ENCODE measurements at places on chromosomes 16 and 17.

GRCh38 chr17:1592751-1593629 lies 30.4 kb upstream of the PITPNA start:
- no peak for DNase-seq

DNA sequence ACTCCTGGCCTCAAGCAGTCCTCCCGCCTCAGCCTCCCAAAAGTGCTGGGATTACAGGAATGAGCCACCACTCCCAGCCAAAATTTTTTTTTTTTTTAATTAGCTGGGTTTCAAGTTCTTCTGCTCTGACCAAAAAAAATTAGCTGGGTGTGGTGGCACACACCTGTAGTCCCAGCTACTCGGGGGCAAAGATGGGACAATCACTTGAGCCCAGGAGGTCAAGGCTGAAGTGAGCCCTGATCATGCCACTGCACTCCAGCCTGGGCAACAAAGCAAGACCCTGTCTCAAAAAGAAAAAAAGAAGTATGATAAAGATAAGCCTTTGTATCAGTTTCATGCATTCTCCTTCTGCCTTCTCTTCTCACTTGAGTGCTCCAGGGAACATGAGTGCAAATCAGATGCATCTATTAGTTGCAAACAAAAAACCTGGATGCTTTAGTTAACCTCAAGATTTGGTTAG lies 1.9 kb downstream of the NQO1 start:
- no peak for DNase-seq

- no peak for DNase-seq
Observed at GRCh38 chr16:71384073-71384724, 25.7 kb downstream of the CALB2 start.

- no peak for DNase-seq
Observed at GRCh38 chr16:49952386-49952785, 72.6 kb upstream of the CNEP1R1 start.

GRCh38 chr17:11242411-11242810 lies 1.4 kb downstream of the SHISA6 start:
- no peak for DNase-seq

DNA sequence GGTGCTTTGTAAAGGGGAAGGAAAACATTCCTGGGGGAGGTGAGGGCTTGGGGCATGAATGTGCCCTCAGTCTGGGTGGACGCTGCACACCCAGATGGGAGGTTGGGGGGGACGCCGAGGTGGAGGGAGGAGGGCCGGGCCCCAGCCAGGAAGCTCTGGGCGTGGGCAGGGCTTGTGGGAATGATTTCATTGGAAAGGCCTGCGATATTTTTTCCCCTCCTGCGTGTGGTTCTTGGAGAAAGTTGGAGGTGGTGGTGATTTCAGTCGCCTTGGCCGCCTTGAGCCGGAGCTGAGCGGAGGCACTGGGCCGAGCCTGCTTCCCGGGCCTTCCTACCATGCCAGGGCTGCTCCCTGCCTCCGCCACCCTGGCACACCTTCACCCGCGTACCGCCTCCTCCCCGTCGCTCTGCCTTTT lies 26.4 kb upstream of the CLEC18A start:
- no peak for DNase-seq

DNA sequence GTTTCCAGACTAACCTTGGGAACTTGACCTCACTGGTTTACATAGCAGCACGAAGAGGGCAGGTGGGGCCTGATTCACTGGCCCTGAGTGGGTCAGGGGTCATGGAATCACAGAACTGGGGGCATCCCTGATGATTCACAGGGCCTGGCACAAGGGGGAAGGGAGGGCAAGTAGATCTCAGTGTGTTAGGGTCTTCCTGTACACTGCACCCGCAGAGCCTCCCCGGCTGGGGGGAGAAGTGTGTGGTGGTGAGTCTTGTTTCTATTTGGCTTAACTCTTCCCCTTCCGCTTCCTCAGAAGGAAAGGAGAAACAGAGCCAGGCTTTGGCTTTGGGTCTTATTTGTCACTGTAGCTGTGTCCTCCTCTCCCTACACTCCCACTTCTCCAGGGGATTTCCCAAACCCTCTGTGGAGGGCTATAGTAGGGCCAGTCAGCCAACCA lies 3.7 kb downstream of the STARD3 start:
- no peak for DNase-seq

DNA sequence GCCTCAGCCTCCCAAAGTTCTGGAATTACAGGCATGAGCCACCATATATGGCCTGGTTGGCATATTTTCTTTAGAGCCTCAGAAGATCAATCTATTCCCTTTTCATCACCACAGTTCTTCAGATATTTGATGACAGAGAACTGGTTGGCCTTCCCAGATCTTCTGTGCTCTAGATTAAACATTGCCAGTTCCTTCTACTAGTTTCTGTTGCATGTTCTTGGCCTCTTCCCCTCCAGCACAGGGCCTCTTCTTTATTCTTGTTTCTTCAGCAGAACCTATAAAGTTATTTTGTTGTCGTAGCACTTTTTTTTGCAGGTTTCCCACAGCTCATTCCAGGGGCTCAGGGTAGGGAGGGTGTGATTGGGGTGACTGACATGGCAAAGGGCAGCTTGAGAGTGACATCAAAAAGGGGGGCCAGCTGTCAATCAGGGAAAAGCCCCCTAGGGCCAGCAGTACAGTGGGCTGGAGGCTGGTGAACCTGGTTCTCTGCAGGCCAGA lies 9.3 kb downstream of the CHD9 start:
- no peak for DNase-seq

GRCh38 chr17:63751806-63752205 lies 10.2 kb upstream of the STRADA start:
- DNase-seq, result no peak

DNA sequence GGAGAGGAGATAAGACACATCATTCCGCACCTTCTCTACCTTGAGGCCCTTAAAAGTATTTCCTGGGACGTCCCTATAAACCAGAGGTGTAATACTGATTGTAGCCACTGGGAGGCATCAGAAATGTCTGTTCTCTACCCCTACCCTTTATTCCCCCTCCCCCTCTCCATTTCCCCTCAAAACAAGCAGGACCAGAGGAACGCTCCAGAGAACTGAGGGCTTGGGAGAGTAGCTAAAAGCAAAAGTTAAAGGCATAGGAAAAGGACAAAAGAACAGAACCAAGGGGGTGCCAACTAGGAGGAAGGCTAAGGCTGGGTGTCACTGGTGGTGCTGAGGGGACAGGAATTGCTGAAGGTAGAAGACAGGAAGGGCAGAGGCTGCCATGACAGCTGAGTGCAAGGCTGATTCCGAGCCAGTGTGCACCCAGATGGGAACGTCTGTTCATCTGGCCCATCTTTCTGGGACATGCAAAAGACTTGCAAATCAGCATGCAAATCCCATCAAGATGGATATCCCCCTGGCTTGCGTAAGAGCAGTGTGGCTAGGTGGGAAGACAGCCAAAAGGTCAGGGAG lies 6.7 kb downstream of the CAMTA2 start:
- peak; percentile 69 for DNase-seq

GRCh38 chr17:27257031-27257357 lies 36.9 kb upstream of the WSB1 start:
- no peak for DNase-seq

- DNase-seq, result no peak
Observed at GRCh38 chr17:57557416-57557815, 187.7 kb downstream of the CCDC182 start.

DNA sequence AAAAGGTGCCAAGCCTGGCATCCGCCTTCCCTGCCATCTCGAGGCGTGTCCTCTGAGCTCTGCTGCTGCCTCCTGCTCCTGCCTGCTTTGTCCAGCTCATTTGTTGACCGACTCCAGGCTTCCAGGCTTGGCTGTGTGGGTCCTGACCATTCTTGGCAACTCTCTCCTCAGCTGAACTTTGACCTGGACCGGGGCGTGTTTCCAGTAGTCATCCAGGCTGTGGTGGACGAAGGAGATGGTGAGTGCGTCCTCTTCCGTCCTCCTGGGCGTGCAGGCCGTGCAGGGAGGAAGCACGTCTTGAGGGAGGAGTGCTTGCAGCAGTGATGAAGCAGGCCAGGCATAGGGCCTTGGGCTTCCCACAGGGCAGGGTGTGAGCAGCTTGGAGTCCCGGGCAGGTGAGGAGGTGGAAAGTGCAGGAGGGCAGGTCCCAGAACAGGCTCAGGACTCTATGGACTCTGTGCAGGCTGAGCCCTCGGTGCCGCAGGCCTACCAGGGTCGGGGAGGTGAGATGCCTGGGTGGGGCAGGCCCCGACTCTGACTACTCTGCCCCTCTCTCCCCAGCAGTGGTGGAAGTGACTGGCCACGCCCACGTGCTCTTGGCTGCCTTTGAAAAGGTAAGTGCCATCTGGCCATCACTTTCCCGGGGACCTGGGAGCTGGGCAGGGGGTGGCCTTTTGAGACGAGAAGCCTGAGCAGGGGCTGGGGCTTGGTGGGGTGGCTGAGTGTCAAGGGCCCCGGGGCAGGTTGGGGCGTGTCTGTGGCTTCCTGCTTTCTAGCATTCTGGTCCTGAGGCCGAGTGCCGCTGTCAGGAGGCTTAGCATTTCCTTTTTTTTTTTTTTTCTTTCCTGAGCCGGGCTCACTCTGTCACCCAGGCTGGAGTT lies 28.6 kb upstream of the NUDT16L1 start:
- DNase-seq, result no peak
